ENCODE measurements at places on chromosomes 4 and X.

DNA sequence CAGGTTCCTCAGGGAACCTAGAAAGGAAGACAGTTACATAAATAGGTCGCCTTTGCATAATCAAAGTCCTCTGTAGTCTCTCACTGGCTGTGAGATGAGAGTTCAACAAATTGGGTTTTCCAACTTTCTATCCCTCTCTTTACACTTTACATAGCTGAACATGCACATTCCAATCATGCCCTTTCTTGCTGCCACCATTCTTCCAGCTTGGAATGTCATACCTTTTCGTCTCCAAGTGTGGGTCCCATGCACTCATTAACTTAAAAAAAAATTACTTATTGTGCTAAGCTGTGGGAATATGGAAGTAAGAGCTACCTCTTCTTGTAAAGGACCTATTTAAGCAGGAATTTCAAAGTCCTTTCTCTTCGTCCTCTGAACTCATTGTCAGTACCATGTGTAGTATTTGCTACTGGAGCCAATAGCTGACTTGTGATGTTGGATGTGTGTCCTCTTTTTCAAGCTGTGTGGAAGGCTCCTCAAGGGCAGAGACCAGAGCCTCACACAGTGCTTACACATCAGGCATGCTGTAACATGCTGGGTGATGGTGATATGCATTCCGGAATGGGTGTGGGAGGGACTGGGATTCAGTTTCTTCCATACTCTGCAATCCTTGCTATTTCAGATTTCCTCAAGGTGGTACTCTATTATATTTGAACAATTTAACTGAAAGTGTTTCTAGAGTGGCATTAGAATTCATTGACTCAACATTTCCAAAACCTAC is 7.1 kb downstream of the ENOPH1 start:
- DNase-seq = no peak

GRCh38 chrX:18891548-18891945 is 92.4 kb downstream of the PHKA2 start:
- no peak for DNase-seq

- DNase-seq = no peak
These were observed 93.2 kb upstream of the MAPK10 start for GRCh38 chr4:86452924-86453531.

DNA sequence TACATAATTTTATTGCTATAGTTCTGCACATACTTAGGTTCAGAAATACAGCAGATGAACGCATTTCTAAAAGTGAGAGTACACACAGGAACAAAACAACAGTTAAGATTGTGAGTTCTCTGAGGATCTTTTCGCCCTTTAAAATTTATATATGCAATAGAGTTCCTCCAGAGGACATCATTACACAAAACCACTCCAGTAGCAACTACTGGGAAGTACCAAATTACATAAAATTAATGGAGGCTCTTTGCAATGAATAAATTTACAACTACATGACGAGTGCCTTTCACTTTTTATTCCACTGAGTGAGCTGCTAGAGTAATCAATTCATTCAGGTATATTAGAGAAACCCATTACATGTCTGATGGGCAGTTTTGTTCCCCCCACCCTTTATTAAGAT is 107.2 kb downstream of the PPP3CA start:
- no peak for DNase-seq

DNA sequence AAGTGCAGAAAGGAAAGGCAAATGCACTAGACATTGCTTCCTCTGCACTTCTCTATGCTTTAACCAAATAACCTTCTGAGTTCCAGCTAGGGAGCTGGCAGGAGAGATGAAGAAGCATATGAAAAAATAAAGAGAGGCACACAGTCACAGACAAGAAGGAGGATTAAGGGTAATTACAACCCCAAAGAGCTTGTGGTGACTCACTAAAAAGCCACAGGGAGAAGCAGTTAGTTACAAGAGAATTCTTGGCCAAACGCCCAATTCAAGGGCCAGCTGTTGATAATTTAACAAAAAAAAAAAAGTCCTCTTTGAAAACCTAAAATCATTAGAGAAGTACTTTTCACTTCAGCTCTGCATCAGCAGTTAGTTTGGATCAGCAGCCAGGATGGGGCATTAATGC is 478.0 kb downstream of the KCNIP4 start:
- no peak for DNase-seq

DNA sequence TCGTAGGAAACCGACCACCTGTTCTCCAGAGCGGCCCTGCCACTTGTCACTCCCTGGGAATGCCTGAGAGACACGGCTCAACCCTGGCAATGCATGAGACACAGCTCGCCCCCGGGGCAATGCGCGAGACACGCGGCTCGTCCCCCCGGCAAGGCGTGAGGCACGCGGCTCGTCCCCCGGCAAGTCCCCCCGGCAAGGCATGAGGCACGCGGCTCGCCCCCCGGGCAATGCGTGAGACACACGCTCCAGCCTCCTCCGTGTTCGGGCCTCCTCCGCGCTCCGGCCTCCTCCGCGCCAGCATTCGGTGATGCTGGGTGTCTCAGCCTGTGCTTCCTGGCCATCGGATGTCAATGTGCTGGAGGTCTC is 27.5 kb upstream of the CPLX1 start:
- DNase-seq = no peak

Measured in CD4-positive, alpha-beta T cell treated with Interleukin-17A for 1 hour (primary cell).